Ovary (tissue), 10 donors: ENCODE measurements at places on chromosomes 4 and X. TPM values are rescaled to one million over a fixed set of nuclear protein-coding genes. Genes with fewer than 3 reads are reported as not detected.

Gene PLP1
- total RNA-seq: 8.0 TPM

Gene NUP62CL
- 0.42 TPM for total RNA-seq

DNA sequence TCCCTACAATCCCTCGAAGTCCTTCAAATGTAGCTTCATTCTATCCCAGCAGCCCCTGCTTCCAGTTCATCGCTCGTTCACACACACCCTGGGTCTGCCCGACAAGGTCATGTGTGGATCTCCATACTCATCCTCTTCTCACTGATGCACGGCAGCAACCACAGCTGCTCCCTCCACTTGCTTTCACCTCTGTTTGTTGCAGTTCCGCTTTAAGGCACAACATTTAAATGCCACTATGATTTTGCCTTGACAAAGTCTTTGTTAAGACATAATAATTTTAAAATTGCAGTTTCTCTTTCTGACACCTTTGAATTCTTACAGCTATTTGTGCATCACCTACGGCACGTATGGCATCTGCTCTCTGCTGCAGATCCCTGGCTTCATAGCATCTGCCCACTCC, 1.8 kb downstream of the ODAPH start:
- DNase-seq: no peak

DNA sequence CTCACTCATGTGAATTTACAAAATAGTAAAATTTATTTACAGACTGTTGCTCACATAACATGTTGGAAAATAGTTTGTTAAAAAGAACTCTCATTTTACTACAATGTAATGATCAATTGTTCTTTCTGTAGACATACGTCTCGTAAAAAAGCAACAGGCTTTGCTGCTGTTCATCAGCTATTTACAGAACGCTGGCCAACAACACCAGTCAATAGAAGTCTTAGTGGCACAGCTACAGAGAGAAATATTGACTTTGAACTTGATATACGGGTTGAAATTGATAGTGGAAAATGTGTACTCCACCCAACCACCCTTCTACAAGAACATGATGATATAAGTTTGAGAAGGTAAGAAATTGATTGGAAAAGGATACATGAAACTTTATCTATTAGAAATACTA, 47.6 kb upstream of the ADAD1 start:
- no peak for DNase-seq
